T-helper 2 cell treated with Interferon-gamma antibody and Interleukin-4, amounts not matched to agents 5 μg/mL and 100 μg/mL, for 36 hours (primary cell): ENCODE measurements at places on chromosomes 12 and 14.

DNA sequence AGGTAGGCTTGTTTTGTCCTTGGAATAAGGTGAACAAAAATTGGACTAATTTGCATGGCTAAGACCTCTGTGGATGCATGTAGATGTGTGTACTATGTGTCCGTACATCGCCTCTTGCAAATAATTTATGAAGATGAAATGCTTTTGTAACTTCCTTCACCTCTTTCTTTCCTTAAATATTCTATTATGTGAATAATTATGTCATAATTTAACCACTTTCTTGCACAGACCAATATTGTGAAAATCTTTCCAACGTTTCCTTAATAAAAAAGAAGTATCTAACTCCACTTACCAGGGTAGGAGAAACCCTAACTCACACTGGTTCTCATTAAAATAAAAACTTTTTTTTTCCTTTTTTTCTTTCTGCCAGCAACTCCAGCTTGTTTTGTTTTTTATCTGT is 4.0 kb downstream of the NANOG start:
- no peak for DNase-seq

GRCh38 chr14:62687818-62688217 is 357.4 kb downstream of the KCNH5 start:
- DNase-seq, result no peak

- DNase-seq, result no peak
These were observed 25.5 kb downstream of the MAPKAPK5 start for GRCh38 chr12:111867531-111867930.

DNA sequence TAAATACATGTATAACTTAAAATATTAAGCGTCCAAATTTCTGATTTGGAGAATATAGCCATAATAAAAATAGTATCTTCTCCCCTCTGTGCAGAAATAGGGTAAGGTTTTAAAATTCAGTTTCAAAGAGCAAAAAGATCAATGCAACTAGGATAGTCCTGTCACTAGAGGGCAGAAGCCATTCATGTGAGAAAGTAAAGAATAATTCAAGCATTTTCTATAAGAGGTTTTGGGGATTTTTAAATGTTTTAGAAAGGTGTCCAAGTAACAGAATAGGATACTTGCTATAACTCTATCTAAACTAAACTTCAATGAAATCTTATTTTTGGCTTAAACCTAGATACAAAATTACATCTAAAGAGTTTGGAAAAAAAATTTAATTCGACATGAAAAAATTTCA is 50.3 kb downstream of the ADAMTS20 start:
- DNase-seq, result no peak

DNA sequence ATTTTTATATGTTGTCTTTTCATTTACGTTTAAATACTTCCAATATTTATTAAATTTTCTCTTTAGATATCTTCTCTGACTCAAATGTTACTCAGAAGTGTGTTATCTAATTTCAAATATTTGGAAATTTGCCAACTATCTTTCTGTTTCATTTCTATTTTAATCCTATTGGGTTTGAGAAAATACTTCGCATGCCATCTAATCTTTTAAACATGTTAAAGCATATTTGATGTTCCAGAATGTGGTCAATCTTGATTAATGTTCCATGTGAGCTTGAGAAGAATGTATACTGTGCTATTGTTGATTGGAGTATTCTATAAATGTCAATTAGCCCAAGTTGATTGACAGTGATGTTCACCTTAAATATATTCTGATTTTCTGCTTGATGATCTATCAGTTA is 11.9 kb upstream of the DCN start:
- DNase-seq, result no peak

- no peak for DNase-seq
These were observed 74.3 kb downstream of the SYNE3 start for GRCh38 chr14:95442016-95442632.

DNA sequence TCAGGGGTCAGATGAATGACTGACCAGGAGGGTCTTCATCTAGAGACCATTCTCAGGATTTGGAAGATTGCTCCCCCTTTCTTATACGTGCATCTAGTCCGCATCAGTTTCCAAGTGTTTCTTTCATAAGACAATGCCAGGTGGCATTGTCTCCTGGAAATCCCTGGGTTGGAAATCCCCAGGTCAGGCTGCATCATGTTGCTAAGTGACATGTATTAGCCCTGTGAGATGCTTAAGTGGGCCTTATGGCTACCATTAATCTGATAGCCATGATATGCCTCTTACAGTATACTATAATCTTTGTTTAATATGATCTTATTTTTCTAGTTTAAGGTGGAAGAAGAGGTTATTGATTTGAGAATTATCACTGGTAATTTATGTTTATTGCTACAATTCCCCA is 92.8 kb downstream of the DIO3 start:
- no peak for DNase-seq

DNA sequence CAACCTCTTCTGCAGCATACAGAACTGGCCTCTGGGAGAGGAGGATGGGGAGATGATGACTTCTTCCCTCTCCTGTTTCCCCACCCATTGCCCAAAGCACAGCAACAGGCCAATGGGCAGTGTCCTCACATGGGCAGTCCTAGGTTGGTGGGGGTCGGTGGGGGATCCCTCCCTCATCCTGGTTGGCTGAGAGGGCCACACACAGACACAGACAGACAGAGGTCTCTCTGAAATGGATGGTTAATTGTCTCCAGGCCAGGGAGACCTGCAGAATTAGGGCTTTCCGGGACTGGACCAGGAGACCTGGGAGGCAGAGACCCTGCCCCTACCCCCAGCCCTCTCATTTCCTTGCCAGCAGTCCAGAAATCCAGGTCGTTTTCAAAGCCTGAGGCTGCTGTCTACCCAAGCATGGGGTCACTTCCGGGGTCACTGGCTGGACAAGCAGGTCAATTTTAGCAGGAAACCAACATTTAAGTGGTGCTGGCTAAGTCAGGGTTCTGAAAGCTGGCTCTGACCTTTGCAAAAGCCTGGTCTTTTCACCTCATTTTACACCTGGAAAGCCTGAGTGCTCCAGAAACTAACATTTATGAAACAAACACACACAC is 48.6 kb upstream of the TBX3 start:
- no peak for DNase-seq

DNA sequence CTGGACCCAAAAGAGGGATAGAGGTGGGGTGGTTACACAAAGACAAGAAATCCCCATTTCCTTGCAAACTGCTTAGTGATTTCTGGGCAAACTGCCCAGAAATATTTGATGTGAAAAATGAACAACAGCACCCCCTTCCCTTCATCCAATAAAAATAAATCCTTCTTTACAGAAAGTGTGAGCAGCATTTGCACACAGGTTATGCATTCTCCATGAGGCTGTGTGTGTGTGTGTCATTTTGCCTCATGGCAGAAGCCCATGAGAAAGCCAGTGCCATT is 17.2 kb upstream of the NRXN3 start:
- no peak for DNase-seq

DNA sequence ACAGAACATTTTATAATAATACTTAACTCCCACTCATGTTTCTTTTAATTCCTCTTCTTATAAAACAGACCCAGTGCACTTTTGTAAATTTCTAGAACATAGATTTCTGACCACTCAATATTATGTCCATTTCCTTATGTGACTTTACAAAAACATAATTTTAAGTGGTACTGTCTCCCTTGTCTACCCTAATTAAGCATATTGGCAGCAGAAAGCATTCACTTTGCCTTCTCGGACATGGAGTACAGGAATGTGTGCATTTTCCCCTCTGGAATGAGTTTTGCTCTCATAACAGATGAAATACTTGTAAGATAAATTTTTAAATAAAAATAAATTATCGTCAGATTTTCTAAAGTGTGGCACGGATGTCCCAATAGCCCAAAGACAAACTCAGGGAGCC is 129.5 kb upstream of the MDM1 start:
- no peak for DNase-seq

DNA sequence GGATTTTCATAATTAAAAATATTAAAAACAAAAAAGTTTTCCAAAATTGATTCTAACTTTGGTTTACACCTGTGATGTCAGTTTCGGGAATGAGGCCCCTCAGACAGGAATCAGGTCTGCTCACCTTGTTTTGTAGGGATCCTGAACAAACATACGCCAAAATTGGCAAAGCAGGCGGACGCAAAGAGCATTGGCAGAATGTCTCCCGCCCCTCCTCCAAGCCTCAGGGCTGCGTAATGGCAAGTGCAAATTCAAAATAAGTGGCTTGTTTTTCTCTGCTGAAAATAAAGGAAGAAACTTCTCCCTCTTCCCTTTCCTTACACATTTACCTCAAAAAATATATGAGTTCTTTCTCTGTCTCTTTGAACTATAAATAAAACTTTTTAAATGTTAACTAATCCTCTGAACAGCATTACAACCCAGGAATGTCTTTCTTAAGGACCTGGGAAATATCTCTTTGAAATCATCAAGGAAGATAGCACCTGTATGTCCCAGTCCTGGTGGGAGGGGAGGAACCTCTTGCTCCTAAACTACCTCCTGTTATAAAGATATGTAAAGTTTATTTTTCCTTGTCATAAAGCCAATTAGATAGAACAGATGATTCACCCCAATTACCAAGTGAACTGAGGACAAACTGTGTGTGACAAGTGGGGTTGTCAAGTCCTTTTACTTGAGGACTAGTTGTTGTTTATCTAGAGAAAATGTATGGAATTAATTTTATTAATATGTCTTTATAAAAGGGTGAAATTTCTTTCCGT is 16.5 kb downstream of the OR6J1 start:
- DNase-seq, result no peak

GRCh38 chr14:28344381-28344780 is 422.2 kb upstream of the FOXG1 start:
- DNase-seq, result no peak

DNA sequence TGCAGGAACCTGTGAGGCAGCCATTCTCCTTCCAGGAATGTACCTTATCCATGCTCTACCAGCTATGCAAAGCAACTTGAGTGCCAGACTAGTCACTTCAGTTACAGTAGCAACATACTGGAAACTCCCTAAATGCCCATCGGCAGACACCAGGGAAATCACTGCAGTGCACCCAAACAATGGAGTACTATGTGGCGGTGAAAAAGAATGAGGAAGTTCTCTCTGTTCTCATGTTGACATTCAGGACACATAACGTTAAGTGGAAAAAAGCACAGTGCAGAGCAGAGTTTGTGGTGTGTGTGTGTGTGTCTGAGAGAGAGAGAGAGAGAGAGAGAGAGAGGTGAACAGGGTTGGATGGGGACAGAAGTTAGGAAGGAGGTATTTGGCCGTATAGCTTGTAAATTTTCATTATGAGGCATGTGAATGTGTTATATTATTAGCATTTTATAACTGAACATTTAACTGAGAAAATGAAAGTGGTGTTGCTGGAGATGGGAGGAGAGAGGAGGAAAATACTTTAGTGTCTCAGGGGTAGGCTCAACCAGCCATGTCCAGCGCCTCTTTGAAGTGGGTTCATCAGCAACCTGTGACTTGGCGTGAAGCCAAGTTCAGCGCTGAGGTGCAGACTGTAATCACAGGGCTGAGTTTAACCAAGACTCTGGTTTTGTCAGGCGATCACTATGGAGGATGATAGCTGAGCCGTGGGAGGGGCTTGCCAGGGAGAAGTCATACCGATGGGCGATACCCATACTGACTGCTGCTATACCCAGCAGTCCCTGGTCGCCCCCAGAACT is 17.3 kb downstream of the TNFAIP2 start:
- DNase-seq, result no peak

- no peak for DNase-seq
These were observed 90.0 kb downstream of the RNF34 start for GRCh38 chr12:121489874-121490273.

DNA sequence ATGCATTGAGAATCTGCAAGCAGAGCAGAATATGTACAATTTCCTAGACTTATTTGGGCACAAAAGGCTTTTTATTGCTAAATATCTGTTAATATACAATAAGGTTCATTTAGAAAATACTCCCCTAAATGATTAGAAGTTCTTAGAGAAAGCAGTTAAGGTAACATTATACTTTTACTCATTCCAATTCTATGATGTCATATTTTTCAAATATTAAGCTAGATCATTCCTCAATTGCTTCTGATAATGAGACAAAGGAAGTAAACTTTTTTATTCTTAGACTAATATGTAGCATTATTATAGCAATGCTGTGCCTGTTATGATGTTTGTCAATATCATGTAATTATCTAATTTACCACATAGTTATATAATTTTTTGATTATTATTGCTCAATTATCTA is 447.0 kb downstream of the SLC16A7 start:
- DNase-seq, result no peak

GRCh38 chr12:62400135-62400534 is 66.5 kb upstream of the MON2 start:
- no peak for DNase-seq

- no peak for DNase-seq
These were observed 29.6 kb upstream of the SPPL3 start for GRCh38 chr12:120933786-120934185.

DNA sequence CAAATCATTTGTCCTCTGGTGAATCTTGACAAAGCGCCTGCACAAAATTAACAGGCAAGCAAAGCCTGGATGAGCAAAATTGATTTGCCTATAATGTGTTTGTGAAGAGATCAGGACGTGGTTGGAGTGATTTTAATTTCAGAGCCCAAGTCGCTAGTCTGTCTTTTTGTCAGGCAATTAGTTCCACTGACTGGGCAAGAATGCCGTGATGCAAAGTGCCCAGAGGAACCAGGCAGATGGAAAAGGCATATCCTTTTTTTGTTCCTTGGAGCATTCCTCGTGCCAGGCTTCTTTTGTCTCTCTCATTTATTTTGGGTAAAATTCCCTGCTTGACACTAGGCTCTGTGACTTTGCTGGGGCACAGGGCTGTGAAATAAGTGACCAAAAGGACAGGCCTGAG is 65.9 kb upstream of the CCDC198 start:
- DNase-seq, result no peak

DNA sequence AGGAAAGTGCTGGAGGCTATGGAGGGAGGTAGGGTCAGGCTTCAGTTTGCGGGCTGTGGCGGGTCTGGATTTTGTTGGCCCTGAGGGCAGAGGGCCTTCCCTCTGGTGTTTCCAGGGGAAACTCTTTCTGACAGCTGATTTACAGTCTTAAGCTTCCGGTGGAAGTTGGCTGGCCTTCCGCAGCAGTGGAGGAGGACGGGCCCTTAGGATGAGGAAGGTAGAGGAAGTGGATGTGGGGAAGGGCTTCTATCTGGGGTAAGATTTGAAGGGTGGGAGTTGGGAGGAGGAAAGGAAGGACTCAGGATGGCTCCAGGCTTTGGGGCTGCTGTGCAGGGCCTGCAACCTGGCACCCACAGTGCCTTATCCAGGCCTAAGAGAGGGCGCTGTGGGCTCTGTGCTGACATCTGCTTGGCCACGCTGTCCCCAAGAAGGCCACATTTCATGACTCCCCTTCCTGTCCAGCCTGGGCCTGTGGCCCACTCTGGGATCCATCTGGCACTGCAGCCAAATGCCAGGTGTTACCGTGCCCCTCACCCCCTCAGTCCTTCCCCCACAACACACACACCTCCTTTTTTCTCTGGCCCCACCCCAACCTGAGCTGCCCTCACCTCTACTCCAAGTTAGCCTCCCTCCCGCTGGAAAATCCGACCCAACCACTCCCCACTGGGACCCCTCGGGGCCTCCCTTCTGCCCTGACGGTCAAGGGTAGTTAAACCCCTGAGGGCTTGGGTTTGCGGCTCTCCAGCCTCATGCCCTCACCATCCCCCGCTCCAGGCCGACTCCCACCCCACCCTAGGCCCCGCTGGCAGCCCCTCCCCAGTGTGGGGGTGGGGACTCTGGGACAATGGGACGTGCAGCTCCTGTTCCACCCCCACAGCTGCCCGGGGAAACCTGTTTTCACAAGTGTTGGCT is 7.7 kb upstream of the PPP1R13B start:
- no peak for DNase-seq
